ENCODE measurements at places on chromosomes 11 and 22.

DNA sequence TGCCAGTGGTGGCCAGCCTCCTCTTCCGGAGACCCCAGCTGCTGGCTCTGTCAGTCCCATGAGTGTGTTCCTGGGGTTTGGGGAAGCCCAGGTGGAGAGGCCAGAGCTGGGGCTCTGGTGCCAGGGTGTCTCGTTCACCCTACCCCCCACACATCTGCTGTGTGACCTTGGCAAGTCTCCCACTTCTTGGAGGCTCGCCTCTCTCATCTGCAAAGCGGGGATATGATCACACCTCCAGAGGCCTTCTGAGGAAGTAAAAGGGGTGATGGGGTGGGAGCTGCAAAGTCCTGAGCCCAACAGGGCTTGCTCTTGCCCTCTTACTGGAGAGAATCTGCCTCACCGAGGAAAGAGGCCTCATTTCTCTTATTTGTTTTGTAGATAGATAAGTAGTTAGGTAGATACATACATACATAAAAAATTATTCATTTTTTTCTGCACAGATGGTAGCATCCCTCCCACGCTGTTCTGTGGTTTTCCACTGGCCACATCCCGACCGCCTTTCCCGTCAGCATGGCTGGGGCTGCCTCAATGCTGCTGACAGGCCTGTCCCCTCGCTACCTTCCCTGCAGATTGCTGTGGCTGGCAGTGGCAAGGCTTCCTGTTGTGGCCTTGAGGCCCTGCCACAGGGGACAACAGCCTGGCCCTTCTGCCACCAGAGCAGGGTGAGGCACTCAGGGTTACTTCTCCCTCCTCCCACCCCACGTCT lies 23.9 kb downstream of the MYO7A start:
- DNase-seq: peak; percentile 27

- peak; percentile 92 for DNase-seq
Observed at GRCh38 chr11:47204637-47204989, 10.2 kb upstream of the DDB2 start.

- no peak for DNase-seq
Observed at GRCh38 chr11:119803139-119803538, 74.1 kb upstream of the NECTIN1 start.

DNA sequence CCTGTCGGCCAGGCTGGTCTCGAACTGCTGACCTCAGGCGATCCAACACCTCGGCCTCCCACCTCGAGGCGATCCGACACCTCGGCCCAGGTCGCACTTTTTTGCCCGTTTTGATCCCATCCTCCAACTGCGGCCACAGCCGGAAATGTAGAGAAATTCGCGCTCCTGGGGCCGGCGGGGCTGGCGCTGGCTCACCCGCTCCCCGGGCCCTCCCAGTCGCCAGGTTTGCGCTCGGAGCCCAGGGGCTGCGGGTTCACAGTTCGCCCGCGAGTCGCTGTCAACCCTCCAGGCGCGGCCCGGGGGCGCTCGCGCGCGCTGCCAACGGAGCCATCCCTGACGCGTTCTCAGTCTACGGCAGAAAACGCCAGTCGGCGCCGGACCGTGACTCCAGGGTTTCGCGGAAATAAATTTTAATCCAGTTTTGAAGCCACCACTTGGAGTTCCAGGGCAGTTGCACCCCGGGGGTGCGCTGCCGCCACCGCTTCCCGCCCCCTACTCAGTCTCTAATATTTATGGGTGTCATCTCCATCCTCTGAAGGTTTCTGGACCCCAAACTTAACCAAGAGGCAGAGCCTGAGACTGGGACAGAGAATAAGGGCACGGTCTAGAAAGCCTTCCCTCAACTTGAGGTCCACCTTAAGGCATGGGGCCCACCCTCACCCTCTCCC lies 1.5 kb upstream of the KLHDC7B start:
- peak; percentile 71 for DNase-seq

GRCh38 chr22:32576553-32577253 lies 102.1 kb downstream of the FBXO7 start:
- DNase-seq: no peak

DNA sequence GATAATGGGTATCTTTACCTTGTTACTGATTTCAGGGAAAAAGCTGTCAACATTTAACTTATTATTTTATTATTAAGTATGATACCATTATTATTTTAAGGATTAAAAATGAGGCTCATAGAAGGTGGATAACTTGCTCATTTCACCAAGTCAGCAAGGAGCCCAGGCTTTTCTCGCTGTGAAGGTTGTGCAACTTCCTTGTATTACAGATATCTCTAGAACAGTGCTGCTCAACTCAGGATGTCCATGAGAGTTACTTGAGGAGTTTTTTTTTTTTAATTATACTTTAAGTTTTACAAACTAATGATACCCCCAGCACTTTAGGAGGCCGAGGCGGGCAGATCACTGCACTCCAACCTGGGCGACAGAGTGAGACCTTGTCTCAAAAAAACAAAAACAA lies 98.2 kb downstream of the INSC start:
- DNase-seq: no peak

GRCh38 chr11:83864412-83865057 lies 578.4 kb upstream of the CCDC90B start:
- no peak for DNase-seq

- peak; percentile 91 for DNase-seq
Observed at GRCh38 chr11:118916842-118917388, 8.8 kb downstream of the BCL9L start.

DNA sequence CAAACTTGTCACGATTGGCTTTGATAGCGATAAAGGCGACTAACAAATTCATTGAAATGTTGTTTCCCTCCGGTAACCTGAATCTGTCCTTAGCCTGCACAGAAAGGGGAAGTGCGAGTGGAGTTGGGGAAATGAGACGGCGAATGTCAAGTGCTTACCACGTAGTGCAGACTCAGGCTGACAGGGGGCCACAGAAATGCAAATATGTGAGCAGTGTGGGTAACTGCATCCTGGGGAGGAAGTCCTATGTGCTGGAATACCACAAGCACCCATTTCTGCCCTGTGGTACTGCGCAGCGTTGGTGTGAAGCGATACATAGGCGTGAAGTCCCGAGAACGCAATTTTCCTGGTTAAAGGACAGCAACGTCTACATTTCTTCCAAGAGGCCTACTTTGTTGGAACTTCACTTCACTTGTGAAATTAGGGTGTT lies 869 bp upstream of the EIF4ENIF1 start:
- peak; percentile 70 for DNase-seq

DNA sequence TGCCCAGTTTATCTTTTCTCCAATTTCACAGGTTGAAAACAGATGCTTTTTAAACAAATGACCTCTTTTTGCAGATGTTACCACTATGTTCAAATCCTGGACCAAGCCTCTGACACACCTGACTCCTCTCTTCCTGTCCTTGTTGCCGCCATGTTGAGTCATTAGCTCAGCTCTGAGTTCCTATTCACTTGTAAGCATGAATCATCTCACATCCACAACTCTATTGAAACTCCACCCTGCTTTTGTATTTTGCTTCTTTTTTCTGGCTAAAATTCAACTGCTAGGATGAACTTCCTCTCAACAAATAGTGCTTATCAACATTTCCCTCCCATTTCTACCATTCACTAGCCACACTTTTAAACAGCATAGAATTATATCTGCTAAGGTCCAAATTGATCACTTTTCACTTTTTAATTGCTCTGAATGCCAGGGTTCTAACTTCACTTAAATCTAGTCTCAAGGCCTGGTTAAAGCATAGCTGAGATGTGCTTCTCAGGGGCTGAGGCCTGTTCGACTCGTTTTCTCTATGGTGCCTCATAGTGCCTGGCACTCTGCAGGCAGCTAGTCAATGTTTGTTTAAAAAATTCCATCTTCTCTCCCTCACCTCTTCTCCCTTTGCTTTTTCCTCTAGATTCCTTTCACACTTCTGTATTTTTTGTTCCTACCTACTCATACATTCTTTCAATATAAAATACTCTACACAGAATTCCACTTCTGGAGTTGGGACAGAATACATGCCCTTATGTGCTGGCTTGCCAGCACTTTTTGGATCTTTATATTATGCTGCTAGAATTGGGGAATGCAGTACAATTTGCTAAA lies 3.9 kb downstream of the JOSD1 start:
- DNase-seq: peak; percentile 67

GRCh38 chr11:107957109-107957588 lies 28.9 kb downstream of the RAB39A start:
- peak; percentile 31 for DNase-seq

DNA sequence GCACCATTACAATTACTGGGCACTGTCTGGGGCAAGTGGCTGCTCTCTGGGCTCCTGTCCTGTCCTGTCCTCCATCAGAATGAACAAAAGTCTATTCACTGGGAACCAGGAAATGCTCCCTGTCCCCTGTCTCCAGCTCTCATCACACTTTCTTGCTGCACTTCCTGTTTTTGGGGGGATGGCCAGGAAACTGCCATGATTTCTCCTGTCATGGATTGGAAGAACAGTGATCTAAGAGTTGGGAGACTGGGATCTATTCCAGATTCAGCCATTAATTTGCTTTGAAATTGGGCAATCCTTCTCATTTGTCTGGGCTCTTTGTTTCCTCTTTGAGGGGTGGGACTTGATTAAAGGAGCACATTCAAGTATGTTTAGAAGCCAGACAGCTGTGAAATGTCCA lies 61.4 kb upstream of the KIRREL3 start:
- no peak for DNase-seq

- DNase-seq: no peak
Observed at GRCh38 chr22:19621373-19622060, 92.8 kb upstream of the SEPTIN5 start.

- peak; percentile 90 for DNase-seq
Observed at GRCh38 chr11:9601037-9601875, 27.8 kb downstream of the WEE1 start.

DNA sequence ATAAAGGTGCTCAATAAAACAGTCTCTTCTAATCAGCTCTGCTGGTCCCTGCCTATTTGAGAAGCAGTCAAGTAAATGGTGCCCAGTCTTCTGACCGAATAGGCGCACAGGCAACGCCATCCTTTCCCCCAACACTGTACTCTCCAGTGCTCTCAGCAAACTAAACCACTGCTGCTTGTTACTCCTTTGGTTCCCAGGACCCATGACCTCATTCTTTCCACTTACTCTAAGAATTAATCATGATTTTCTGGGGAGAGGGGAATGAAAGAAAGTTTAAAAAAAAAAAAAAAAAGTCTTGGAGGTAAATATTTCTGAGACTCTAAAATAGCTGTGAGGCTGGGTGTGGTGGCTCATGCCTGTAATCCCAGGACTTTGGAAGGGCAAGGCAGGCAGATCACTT lies 63.7 kb downstream of the SGSM3 start:
- peak; percentile 49 for DNase-seq

- peak; percentile 74 for DNase-seq
Observed at GRCh38 chr11:72223615-72224563, 678 bp upstream of the INPPL1 start.

DNA sequence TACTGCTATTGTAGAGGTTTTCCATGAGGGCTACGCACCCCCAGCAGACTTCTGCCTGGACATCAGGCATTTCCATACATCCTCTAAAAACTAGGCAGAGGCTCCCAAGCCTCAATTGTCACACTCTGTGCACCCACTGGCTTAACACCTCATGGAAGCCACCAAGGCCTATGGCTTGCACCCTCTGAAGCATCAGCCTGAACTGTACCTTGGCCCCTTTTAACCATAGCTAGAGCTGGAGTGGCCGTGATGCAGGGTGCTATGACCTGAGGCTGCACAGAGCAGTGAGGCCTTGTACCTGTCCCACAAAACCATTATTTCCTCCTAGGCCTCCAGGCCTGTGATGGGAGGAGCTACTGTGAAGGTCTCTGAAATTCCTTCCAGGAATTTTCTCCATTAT lies 33.9 kb downstream of the AAMDC start:
- DNase-seq: no peak

DNA sequence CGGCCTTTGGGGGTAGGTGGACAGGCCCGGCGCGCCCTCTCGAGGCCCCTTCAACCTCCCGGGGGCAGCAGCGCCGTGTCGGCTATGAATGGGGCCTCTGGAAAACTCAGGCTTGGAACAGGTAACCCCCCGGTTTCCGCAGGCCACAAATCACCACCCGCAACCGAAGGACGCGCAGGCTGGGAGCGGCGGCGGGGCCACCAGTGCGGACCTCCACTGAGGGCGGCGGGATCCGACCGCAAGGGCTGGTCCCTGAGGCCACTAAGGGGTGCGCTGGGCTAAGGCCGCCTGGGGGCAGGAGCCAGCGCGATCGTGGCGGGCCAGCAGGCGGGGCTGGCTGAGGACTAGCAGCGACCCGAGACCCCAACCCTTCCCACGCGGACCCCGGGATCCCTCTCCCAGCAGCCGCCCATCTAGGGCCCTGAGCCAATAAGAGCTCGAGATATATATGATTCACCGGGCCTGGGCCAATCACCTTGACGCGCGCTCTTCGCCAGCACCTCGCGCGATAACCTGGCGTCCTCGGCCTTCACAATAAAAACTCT lies 609 bp upstream of the ATF4 start:
- DNase-seq: peak; percentile 100

DNA sequence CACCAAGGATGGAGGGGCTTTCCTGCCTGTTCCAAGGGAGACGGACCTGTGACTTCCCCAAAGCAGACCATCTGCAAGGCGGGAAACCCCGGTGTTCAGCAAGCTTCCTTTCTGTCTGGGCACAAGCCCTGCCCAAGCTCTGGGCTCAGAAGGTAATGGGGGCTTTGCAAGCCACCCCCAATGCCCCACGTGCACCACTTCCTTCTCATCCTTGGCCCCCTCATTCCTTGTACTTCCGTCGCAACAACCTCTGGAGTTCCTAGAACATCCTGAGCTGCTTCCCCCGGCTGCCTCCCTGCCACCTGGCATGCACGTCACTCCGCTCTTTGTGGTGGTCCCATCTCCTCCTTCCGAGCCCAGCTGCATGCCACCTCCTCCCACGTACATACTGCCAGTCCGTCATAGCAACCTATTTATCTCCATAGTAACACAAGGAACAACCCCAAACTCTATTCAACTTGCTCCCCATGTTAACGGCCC lies 3.9 kb downstream of the MYEOV start:
- no peak for DNase-seq

GRCh38 chr22:19201869-19202798 lies 23.6 kb upstream of the SLC25A1 start:
- no peak for DNase-seq

DNA sequence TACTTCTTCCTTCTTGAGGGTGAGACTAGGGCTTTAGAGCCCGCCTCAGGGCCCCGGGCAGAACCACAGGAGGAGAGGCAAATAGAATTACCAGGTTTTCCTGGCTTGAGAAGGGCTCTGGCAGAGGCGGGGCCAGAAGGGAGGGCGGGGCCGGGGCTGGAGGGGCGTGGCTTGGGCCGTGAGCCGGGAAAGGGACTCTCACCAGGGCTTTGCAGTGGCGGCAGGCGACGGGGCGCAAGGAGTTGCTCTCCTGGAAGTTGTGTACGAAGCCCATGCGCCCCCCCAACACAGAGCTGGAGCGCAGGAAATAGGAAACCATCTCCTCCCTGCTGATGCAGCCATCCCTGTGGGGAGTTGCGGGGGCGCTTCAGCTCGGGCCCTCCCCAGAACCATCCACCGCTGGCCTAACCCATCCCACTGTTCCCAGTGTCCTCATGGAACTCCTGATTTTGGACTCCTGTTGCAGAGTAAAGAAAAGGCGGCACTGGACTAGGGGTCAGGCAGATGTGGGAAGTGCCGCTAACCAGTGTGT lies 6.9 kb upstream of the NRXN2 start:
- no peak for DNase-seq

- no peak for DNase-seq
Observed at GRCh38 chr22:25077964-25078363, 121.7 kb upstream of the CRYBB3 start.

- peak; percentile 72 for DNase-seq
Observed at GRCh38 chr22:27668828-27669797, 132.4 kb downstream of the MN1 start.

GRCh38 chr22:31253949-31254348 lies 38.3 kb downstream of the PIK3IP1 start:
- DNase-seq: no peak

Measured in fibroblast of skin of scalp (primary cell).